ENCODE measurements at places on chromosomes 12 and 14.
A peak's percentile ranks its signal among the peaks of the same experiment; 100 is the strongest.

DNA sequence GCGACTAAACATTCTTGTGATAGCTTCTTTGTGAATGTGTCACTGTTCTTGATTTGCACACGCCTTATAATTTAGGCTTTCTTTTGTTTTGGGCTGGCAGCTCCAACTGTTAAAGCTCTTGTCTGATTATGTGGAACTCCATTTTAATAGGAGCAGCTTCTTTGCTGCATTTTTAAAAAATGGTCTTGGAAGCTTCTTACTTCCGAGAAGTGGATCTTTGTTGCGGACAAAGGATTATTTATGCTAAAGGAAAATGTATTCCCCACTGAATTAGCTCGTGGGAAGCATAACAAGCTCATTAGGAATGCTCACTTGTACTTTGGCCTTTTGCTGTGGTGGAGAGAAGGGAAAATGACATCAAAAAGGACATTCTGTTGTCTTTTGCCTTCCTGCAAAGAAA lies 20.0 kb downstream of the GAS2L3 start:
- DNase-seq, result peak; percentile 20

GRCh38 chr14:61643555-61643954 lies 51.8 kb upstream of the HIF1A start:
- peak; percentile 53 for DNase-seq

- DNase-seq, result no peak
These were observed 387.9 kb downstream of the SYT1 start for GRCh38 chr12:79252358-79253075.

DNA sequence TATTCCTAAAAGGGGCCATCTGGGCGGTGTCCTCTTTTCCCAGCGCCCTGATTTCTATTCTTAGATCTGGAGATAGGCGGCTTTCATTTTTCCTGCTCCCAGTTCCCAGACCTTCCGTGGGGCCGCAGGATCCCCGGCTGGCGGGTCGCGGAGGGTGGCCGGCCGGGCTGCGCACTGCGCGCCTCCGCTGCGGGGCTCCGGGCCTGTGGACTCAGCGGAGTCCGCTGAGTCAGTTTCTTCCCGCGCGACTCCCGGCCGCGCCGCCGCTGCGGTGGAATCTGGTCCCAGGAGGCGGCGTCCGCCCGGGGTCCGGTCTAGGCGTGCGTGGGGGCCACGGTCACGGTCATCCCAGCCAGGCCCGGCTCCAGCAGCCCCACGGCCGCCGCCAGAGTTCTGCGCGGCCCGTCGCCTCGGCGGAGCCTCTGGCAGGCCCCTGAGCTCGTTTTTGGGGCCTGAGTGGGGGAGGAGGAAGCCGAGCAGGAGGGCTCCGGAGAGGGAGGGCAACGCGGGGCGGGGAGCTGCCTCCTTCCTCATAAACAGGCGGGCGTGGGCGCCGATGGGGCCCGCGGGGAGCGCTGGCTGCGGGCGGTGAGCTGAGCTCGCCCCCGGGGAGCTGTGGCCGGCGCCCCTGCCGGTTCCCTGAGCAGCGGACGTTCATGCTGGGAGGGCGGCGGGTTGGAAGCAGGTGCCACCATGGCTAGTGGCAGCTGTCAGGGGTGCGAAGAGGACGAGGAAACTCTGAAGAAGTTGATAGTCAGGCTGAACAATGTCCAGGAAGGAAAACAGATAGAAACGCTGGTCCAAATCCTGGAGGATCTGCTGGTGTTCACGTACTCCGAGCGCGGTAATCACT lies at the start of gene LRRK2:
LRRK2 (plus strand) TSS at position 559 of the 853 bp plus-strand sequence; CDS start at position 694, 135 bp downstream.
- DNase-seq, result peak; percentile 42

DNA sequence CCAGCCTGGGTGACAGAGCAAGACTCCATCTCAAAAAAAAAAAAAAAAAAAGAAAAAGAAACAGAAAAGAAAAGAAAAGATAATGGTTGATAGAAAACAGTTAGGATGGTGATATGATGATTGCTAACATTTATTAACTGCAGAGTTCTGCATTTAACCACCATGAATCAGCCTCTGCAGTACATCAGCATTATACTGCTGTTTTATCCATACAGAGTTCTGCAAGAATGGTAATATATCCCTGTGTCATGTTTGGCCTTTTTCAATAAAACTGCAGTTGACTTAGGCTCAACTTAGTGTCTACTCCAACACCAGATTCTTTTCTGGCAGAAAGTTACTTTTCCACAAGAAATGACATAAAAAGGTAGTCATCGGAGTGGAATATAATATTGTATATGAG lies 62.6 kb downstream of the DUSP6 start:
- DNase-seq, result no peak

GRCh38 chr12:69238589-69239351 lies 599 bp upstream of the CPSF6 start:
- DNase-seq, result no peak

DNA sequence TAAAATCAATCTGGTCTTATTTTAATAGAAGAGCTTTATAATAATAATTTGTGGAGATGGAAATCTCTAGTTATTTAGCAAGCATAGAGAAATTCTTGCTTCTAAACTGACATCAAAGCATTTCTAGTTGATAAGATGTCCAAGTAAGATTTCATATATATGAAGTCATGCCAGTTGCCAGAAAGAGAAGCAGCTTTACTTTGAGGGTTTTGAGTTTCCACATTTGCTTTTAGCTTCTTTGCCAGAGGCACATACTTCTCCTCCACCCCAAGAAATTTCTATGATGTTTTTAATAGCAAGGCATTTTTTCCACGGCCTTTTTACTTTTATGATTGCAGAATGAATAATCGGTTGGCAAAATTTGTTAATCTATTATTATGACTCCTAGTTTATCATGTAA lies 24.2 kb upstream of the YAF2 start:
- DNase-seq, result no peak

DNA sequence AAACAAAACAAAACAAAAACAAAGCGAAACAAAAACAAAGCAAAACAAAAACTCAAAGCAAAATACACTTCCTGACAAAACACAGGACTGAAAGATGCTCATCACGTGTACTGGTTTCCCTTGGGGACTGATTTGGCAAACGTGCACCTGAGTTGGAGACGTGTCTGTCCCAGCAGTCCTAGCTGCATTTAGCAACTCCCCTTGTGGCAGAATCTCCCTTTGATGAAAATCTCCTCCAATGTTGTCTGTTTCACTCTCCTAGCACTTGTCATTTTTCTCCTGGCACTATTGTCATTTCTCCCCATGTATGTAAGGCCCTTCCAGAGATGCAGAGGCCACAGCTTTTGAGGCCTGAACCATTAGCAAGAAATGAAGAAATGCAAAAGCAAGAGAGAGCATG lies 6.8 kb upstream of the SLC24A4 start:
- DNase-seq, result no peak

DNA sequence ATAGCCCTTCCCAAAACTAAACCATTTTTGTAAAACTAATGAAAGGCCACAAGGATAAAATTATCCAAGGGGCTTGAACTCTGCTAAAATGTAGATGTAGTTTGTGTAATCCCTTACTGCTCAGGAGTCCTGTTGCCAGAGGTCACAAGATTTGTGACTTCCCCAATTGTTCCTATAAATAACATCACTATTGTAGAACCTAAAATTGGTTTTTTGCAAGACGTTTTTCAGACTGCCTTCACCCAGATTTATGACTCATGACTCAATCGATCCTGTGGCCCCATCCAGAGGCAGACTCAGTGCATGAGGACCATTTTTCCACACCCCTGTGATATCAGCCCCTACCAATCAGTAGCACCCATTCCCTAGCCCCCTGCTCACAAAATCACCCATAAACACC lies 61.5 kb upstream of the RASSF8 start:
- DNase-seq, result no peak

- DNase-seq, result no peak
These were observed 248.2 kb downstream of the DPF3 start for GRCh38 chr14:72645706-72646105.

DNA sequence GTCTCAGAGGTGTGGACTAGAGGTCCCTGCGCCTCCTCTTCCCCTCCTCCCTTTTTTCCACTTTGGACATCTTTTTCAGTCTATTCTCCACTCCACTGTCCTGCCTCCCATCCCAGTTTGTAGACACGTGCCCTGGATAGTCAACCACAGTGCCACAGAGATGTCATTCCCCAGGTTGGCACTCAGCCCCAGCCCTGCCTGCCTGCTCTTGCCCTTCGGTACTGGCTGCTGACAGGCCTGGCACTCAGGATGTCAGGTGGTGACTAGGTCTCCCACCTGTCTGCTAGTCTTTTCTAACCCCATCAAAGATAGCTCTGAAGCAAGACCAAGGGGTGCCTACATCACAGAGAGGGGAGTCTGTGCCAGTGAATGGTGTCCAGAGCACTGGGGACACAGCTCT lies 15.8 kb downstream of the KRT71 start:
- no peak for DNase-seq

DNA sequence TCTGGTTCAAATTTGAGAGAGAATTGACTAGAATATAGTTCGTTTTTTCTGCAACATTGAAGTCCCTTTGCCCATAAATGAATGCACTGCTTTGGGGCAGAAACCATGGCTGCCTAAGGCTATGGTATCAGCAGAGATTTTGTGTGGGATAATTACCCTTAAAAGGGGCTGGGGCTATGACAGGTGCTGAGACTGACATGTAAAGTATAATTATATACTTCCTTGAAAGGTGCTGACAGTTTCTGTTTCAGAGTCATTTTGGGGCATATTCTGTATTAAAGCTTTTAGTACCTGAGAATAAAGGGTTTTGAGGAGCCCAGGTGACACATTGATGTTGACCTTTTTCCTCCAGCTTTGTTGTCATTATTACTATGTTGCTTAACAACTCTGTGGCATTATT lies 150.3 kb upstream of the PTPRQ start:
- DNase-seq, result no peak

DNA sequence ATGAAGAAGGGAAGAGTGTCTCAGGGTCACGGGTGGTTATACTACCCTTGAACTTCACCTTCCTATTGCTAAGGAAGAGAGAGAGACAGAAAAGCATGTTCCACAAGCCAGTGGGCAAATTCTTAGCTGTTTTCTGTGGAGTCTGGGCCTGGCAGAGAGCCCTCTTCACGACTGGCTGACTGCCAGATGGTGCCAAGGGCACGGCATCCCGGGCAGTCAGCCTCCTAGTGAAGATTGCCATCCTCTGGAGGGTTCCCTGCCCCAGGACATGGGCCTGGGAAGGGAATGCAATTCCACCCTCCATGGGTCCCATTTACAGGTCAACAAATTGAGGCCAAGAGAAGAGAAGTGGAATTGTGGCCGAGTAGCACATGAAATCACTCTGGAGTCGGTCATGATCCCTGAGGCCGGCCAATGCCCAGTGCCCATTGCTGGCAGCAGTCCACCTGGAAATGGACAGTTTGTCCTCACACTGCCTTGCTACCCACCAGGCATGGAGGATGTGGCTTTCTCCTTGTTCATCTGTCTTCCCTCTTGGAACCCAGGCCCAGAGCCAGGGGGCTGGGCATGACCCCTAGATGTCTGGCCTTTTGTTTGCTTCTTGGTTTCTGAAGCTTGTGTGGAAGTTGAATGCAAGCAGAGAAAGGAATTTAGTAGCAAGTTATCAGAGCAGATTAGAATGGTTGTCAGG lies 9.9 kb downstream of the TUNAR start:
- DNase-seq, result no peak

GRCh38 chr12:26684101-26684500 lies 148.9 kb downstream of the ITPR2 start:
- DNase-seq, result no peak

GRCh38 chr14:73788317-73788598 lies 63.4 kb upstream of the PTGR2 start:
- DNase-seq, result no peak

GRCh38 chr14:21087294-21088091 lies 11.0 kb downstream of the ZNF219 start:
- peak; percentile 62 for DNase-seq

GRCh38 chr12:41108032-41108431 lies 80.1 kb upstream of the PDZRN4 start:
- DNase-seq, result no peak

DNA sequence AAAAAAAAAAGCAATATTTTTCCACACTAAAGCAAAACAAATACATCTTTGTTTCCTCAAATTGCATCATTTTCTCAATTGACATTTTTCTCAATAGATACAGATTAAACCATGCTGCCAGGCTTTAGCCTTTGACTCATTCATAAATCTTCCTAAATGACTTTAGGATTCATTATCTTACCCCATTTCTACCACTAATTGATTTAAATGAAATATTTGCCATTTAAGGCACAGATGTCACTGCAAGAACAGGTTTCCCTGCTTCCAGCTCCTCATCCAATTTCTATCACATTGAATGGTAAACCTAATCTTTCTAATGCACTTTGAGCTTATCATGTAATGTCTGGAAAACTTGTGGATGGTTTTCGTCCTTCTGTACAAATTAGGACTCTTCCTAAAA lies 298.7 kb downstream of the RPL10L start:
- DNase-seq, result no peak

DNA sequence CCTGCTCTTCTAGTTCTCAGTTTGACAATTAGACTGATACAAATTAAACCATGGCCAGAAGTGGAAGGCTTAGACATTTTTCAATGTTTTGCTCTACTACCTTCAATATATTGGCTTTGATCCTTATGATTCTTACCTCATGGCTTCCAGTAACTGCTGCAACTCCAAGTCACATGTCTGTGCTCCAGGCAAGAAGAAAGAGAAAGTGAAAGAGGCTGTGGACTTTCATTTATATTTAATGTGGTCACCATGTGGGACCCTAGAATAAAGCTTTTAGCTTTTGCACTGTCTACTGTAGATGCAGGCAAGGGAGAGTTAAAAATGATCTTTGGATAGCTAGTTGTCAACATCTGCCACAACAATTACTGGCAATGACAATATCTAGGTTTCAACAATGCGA lies 214.3 kb upstream of the PDE3A start:
- peak; percentile 46 for DNase-seq

DNA sequence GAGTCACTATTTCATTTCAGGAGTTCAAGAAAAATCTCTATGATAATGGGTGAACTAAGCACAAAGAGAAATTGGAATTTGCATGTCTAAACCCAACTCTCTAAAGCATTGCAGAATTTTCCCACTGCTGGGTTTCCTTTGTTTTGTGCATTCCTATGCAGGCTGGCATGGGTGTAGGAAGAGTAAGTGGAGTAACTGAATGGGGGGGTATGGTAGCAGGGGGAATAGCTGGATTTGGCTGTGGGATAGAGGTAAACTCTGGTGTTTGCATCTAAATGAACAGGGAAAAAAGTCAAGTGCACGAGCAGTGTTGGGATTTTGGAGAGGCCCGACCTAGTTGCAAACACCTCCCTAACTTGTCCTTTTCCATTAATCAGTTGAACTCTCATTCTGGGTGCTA lies 159.1 kb downstream of the ANO4 start:
- DNase-seq, result no peak

GRCh38 chr14:77039285-77040058 lies 11.0 kb upstream of the IRF2BPL start:
- peak; percentile 83 for DNase-seq

GRCh38 chr12:22624548-22624869 lies 462 bp upstream of the ETNK1 start:
- DNase-seq, result no peak

GRCh38 chr12:122308811-122309210 lies 42.5 kb upstream of the VPS33A start:
- DNase-seq, result no peak
